ENCODE measurements at places on chromosomes 2 and 18. TPM values are rescaled to one million over a fixed set of nuclear protein-coding genes. Genes with fewer than 3 reads are reported as not detected.

The SPOPL gene
- 20.6 TPM for total RNA-seq

DNA sequence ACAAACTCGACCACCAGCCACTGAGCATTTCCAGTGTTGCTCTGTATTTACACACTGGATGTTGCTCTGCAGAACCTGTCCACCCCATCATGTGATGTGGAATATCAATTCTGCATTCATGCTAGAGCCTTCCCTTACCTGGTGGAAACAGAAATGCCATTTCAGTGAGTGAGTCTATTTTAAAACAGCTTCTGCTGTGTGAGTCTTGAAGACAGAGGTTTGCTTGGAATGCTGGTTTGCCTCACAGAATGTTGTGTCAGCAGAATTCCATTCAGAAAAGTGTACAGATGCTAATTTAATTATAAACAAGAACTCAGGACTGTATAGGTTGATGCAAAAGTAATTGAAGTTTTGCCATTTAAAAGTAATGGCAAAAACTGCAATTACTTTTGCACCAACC, 118.3 kb downstream of the MAP3K20 start:
- no peak for DNase-seq

GRCh38 chr18:56035546-56035945, 447.6 kb upstream of the TCF4 start:
- DNase-seq = no peak

GRCh38 chr2:235005603-235006259, 53.9 kb downstream of the SH3BP4 start:
- no peak for DNase-seq

DNA sequence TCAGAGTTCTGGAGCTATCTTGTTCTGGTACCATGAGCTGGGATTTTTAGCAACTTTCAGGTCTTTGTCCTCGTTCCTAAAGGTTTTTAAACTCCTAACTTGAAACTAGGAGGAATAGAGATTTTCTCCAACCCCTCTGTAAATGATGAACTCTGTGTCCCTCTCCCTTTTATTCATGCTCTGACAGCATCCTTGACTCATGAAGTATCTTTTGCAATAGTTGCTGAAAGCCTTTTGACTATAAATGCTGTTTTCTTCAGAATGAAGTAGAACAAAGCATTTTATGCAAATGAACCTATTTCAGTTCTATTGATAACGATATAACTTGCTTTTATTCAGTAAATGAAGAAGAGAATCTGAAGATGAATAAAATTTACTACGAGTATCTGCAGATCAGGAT, 17.0 kb upstream of the MAPRE2 start:
- DNase-seq = no peak

- DNase-seq = no peak
Measured at GRCh38 chr2:204628926-204629712, 83.8 kb downstream of the PARD3B start.

The CKAP2L gene
- total RNA-seq = 2.3 TPM

The UGT1A4 gene
- 2.3 TPM for total RNA-seq

The ABCG5 gene
- not detected for total RNA-seq

DNA sequence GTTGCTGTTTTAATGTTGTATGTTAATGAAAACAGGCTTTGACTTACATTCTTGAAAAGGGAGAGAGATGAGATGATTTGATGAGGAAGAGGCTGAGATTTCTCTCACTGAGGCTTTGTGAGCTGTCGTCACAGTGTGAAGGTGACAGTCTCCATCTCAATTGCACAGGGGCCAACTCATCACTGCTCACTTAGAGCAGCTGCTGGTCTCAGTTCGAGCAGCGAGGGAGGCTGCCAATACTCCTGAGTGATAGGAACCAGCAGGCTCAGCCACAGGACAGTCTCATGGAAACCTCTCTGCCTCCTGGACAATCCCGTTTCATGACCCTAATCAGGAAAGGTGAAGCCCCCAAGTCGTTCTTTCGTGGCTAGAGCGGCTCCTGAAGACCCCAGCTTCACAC, 170.7 kb upstream of the SOX11 start:
- no peak for DNase-seq

- peak; percentile 39 for DNase-seq
Measured at GRCh38 chr2:85797921-85798320, 44.1 kb downstream of the ATOH8 start.

DNA sequence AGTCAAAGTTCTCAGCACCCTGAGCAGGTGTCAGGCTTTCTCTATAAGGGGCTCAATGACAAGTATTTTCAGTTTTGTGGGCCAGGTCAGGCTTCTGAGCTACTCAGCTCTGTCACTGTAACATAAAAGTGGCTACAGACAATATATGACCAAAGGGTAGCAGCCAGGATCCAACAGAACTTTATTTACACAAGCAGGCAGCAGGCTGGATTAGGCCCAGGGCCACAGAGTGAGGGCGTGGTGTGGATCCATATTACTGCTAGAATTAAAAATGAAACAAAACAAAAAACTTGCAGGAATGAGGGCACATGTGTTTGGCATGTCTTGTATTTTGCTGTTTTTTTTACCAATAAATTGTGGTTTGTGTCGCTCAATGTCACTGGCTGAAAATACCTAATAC, 143.7 kb downstream of the EIPR1 start:
- DNase-seq = no peak

The LIMS2 gene
- 7.5 TPM for total RNA-seq

All from lower leg skin (tissue), 4 donors.